ENCODE measurements at places on chromosomes 12 and 14.

- no peak for DNase-seq
Measured at GRCh38 chr14:51208982-51209381, 31.1 kb upstream of the TMX1 start.

DNA sequence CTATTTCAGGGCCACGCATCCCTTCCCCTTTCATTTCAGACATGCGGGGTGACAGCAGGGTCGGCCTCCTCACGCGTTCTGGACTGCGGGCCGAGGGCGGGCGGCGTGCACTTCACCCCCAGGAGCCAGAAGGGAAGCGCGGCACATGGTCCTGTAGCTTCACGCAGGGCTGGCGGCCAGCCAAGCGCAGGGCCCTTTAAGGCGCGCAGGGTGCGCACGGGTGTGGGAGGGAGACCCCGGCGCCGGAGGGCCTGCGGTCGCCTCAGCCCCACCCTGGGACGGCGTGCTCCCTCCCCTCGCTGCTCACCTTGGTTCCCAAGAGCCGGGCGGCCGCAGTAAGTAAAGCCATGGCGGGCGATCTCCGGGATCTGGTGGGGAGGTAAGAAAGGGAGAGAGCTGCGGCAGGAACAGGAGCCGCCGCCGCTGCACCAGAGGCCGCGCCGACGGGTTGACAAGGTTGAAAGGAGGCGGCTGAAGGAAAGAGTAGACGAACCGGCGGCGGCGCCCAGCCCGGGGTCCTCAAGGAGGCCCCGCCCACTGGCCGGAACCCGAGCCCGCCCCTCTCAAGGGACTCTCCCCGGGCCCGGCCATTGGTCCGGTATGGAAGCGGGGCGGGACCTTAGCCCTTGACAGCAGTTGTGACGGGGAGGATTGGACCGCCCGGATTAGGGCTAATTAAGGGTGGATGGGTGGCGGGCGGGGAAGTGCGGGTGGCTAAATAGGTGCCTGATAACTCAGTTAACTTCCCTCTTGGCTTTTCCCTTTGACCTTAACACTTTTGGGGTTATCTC is at the start of gene CS:
Gene CS (minus strand): TSS at position 478 of the 791 bp plus-strand sequence. CDS start 129 bp downstream, at position 349.
- DNase-seq, result peak; percentile 97

- no peak for DNase-seq
Measured at GRCh38 chr12:117051380-117051779, 47.8 kb downstream of the TESC start.

DNA sequence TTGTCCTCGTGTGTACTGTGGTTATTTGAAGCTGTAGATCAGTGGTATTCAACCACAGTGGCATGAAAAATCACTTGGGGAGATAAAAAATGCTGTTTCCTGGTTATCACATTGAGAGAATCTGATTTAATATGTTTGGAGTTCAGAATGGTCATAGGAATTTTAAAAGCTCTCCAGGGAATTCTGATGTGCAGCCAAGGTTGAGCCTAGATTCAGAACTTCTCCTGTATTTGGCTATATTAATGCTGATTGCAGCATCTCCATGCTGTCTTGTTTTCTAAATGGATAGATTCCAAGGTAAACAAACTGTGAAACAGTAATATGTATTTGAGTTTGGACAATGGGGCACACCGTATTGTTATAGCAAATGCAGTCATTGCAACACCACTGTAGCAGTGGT is 982.2 kb upstream of the FBXO33 start:
- no peak for DNase-seq

- DNase-seq, result no peak
Measured at GRCh38 chr12:113424915-113425823, 3.0 kb downstream of the SDSL start.

- no peak for DNase-seq
Measured at GRCh38 chr14:30572771-30573170, 13.8 kb downstream of the G2E3 start.

DNA sequence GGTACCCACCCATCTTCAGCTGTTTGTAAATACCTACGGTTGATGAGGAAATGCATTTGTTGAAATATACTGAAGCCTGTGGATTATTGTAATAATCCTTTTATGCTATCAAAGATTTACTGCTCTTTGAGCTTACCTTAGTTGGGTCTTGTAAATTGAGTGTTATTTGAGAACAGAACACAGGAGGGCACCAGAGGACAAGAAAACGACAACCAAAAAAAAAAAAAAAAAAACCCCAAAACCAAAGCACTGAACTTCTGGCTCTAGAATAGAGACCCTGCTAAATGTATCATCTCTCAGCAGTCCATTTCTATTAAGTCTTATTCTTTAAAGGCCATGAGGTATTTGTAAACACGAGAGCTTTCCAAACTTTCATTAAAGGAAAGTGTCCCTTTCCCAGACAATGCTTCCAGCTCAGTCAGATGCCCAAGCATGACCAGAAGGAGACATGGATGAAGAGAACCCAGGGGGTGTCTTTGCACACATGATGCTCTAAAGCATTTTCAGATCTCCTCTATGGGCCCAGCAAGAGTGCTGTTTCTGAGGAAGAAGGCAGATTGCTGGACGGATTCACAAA is 763.9 kb downstream of the NRXN3 start:
- DNase-seq, result no peak

GRCh38 chr14:29893989-29894388 is 33.7 kb downstream of the PRKD1 start:
- DNase-seq, result no peak

GRCh38 chr12:130747867-130748740 is 32.0 kb upstream of the RIMBP2 start:
- peak; percentile 68 for DNase-seq

DNA sequence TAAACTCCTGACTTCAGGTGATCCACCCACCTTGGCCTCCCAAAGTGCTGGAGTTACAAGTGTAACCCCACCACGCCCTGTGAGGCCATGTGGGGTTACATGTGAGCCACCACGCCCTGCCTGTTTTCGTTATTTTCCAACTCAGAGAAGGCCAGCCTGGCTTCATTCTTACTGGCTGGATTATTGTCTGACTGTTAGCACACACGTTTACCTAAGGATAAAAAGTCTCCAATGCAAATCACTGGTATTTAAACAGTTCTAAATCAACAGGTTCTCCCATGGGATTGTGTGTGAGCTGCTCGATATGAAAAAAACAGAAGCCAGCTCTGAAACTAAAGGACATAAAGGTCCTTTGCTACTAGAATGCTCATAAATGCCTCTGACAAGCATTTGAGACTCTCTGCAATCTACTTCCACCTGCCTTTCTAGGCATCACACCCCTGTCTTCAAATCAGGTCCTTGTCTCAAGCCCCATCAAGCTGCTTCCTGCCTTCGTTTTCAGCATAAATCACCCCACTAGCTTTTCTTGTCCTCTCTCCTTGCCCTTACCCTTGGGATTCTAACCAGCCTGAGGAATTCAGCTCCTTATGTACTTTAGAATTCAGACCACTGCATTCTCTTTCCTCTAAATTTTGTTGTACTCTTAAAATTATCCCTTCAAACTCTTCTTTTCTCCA is 265.0 kb downstream of the DUSP6 start:
- no peak for DNase-seq

DNA sequence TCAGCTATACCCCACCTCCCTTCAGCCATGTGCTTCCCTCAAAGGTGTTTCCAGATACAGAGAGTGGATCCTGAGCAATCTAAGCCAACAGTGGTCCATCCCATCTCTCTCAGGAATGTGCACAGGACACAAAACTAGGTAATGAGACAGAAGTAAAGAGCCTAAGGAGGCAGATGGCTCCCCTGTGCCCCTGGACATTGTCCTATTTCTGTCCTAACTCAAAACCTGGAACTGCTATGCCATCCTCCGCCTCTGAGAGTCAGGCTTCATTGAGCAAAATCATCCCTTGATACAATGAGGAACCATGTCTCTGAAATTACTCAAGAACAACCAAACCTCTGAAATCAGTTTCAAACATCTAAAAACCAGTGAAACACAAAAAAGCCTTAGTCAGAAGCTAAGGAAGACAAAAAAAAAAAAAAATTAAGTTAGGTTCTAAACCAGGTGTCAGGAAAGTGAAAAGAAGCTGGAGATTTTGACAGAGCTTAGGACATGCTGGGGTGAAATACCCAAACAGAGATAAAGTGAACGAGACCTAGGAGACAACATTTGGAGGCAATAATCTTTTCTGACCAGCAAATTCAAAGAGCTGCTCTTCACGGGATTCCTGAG is 200.3 kb upstream of the PLEKHG7 start:
- no peak for DNase-seq

- DNase-seq, result no peak
Measured at GRCh38 chr12:34288963-34289345, 266.7 kb downstream of the ALG10 start.

- no peak for DNase-seq
Measured at GRCh38 chr14:105748204-105748578, 221.8 kb downstream of the TMEM121 start.

All from hippocampal formation (tissue), 2 donors.